Stimulated activated naive CD8-positive, alpha-beta T cell treated with anti-CD3 and anti-CD28 coated beads, Interleukin-15, Interleukin-2, amounts not matched to agents 100 U/mL and 50 U/mL, for 24 hours (primary cell): ENCODE measurements at places on chromosomes 1 and 21.

GRCh38 chr1:230568008-230568407 lies 74.3 kb upstream of the COG2 start:
- peak; percentile 20 for DNase-seq

DNA sequence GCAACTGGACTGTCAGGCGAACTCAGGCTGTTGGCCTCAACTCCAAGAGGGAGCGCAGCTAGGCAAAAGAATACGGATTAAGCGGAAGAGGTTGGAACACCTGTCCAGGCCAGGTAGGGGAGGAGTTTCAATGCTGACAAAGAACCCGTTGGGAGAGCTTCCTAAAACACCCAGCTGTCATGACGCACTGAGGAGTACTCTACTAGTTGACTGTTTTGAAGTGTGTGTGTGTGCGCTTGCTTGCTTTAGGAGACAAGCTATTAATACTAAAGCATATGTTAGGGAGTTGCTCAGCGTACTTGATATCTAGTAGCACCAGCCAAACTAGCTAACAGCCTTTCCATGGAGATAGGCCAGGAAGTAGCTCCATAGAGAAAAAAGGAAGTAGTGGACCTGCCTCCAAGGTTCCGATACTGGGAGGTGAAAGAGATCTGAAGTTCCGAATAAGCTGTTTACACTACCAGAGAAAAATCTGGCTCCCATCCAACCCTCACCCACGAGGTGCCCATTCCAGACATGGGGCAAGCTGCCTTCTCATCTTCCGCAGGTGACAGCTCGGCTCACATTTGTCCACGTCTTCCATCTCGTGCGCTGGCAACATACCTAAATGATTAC lies 974 bp upstream of the FNBP1L start:
- no peak for DNase-seq

GRCh38 chr1:3066826-3067225 lies 2.2 kb upstream of the PRDM16 start:
- no peak for DNase-seq

- no peak for DNase-seq
These were observed 188.9 kb downstream of the RRAGC start for GRCh38 chr1:38670544-38671122.

DNA sequence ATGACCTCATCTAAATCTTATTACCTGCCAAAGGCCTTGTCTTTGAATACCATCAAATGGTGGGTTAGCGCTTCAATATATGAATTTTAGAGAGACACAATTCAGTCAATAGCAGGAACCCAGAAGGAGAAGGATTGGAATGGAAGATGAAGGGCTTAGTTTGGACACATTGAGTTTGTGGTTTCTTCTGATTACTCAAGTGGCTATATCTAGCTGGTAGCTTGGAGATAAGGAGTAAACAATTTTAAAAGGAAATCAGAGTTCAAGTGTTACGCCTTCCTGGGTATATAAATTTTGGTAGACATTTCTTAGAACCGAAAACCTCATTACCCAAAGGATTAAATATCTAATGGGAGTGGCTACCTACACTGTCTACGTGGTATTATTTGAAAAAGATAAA lies 80.2 kb downstream of the RGS2 start:
- DNase-seq: no peak

GRCh38 chr1:110556471-110556807 lies 37.5 kb upstream of the KCNA10 start:
- DNase-seq: no peak

DNA sequence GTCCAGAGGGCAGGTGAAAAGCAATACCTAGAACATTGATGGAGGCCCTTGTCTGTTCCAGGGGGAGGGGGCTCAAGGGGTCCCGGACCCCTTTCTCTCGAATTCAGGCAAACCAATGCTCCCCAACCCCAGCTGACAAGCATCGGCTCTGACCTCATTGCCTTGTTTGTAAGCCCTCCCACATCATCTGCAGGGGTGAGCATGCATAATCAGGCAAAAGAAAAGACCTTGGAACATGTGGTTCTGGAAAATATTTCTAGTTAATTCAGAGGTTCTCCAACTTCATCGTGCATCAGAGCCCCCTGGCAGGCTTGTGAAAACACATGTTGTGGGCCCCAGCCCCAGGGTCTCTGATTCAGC lies 231.3 kb downstream of the TOMM20 start:
- no peak for DNase-seq

DNA sequence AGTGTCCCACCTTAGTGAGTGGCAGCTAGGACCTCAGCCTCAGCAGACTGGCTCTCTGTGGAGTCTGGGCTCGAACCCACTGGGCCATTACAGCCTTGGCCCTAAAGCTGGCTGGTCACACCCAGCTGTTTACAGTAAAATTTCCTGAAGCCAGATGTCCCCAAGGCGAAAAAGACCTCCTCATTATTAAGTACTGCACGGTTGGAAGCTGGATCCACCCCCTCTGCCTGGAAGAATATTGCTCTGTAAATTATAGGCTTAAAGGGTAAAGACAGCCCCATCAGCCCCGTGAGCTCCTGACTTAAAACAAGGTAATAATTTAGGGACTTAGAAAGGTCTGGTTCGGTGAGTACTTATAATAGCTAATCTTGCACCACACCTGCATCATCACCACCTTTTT lies 30.3 kb upstream of the TMEM51 start:
- no peak for DNase-seq

- DNase-seq: no peak
These were observed 35.7 kb upstream of the CLSTN1 start for GRCh38 chr1:9859281-9860014.

DNA sequence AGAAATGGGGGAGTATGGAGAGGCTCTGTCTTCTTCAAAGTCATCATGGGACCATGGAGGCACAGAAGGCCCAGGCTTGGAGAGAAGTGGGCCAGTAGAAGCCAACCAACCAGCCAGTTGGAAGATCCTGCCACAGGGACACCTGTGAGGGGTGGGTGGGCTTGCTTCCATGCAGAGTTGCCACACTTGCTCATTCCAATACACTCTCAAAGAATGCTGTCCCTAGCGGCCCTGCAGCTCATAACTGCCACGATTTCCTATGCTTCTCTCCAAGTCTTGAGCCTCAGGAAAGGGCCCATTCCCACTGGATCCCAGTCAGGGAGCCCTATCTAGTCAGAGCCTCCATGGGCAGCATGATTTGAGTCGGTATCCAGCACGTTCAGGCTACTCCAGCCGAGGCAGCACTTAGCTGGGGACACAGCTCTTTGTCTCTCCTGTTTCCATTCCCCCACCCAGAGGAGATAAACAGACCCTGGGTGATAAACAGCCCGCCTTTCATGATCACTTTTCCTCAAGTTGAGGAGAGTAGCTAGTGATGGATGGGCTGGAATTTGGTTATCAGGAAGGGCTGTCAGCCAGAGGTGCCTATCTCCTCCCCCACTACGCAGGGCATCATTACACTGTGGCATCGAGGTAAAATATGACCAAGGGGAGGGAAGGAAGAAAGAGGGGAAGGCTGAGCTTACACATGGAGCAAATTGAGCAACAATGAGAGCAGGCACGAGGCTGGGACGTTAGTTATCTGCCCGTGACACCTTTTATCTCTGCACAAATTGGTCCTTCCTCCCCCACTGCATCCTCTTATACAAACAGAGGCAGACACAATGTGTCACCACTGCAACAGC lies 64.6 kb downstream of the ERI3 start:
- DNase-seq: no peak
